RCC 7860 (cell line): ENCODE measurements at places on chromosomes 5 and 9.
A peak's percentile ranks its signal among the peaks of the same experiment; 100 is the strongest.

DNA sequence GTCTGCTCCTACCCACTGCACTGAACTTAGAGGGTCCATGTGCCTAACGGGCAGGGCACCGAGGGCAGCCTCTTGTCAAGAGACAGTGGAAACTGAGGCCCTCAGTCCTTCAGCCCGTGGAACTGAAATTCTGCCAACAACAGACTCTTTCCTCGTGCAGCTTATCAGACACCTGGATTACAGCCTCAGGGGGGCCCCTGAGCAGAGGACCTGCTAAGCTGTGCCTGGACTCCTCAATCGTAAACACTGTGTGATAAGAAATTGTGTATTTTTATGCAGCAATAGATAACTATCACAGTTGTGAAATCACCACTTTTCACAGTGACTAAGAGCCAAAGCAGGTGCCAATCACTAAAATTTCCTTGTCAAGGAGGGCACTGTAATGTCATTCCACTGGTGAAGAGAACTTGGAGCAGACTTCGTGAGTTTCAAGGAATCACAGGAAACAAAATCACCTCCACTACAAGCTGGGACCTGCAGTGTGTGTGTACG lies 33.4 kb upstream of the CTSV start:
- DNase-seq, result no peak

DNA sequence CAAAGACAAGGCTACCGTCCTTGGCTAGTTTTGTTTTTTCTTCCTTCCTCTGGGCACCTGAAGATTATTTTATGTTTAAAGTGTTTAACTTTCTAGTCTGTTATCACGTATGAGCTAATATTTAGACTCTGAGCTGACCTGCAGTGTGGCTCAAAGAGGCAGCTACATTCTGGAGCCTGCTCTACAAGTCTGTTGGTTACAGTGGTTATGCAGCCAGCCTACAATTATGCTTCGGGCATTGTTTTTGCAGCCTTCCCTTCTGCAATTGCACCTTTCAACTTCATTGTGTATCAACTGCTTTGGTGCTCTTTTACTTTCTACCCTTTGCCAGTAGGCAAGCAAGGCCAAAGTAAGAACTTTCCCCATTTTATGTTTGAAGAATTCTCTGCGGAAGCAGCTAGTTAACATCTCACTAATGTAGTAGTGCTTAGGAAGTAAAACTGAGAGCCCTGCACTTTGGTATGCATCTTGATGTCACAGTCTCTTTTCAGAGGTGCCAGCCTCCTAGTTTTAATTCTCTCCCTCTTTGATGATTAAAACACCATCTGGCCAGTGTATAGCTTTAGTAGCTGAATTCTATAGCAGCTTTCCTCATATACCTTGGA lies 322.1 kb downstream of the FAM170A start:
- no peak for DNase-seq

DNA sequence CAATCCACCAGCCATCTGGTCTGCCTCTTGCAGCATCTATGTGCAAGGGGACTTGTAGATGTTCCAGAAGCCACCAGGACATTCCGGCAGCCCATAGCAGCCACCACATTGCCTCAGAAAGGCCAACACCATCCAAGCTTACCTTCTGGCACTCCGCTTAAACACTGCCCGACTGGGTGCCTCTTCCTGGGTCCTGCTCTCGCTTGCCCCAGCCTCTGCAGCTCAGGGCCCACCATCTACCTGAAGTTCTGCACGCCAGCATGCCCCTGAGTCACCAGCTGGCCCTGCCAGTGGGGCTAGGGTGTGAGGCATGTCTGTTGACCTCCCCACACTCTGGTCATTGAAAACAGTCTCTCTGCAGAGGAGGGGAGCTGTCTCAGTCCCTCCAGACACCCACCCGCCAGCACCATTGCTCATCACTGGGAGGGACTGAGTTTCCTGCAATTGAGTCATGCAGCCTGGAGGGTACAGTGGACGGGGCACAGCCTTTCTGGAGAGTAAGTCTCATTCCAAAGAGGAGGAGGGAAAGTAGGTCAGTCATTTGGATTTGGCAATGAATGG lies 16.9 kb upstream of the COL5A1 start:
- DNase-seq, result peak; percentile 95

DNA sequence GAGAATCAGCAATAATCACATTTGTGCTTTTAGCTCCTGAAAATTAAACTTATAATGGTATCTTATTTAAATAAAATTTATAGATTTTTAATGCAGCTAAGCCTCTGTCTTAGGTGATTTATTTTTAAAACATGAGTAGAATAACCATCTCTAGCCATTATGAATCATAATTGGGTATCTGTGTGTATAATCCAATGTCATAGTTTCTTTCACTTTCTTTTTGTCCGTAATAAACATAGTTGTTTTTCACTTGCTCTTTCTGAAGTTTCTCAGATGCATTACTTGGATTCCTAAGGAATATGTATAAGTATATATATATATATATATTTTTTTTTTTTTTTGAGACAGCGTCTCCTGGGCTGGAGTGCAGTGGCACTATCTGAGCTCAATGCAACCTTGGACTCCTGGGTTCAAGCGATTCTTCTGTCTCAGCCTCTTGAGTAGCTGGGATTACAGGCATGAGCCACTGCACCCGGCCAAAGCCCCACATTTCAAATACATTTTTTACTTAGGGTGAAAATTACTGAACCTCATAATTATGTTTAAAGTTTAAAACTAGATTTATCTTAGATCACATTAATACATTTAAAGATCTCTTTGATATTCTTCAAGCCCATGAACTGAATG lies 377.1 kb downstream of the PRDM9 start:
- no peak for DNase-seq

DNA sequence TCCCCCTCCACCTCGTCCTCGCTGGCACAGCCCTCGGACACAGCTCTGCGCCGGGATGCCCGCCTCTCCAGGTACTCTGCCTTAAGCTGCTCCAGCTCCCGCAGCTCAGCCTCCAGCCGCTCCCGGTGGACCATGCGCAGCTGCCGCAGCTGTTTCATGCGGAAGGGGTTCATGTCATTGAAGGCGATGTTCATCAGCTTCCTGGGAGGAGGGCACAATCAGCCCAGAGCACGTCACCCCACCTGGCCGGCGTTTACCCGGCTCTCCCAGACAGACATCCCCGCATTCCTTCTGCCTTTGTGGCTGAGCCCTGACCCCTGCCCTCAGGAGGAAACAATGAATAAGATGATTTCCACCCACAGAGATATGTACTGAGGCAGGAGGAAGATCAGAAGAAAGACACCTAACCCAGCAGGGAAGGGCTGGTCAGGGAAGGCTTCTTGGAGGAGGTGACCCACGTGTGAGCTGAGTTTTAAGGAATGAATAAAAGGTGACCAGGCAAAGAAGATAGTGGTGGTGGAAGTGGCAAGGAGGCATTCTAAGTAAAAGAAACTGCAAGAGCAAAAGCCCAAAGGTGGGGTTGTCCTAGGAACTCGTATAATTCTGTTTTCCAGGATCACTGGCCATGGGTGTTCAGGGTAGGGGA lies 7.1 kb upstream of the CORO2A start:
- DNase-seq, result no peak

- DNase-seq, result no peak
Observed at GRCh38 chr5:145544401-145544800, 290.7 kb downstream of the PRELID2 start.

- DNase-seq, result peak; percentile 9
Observed at GRCh38 chr5:54905942-54906537, 79.4 kb downstream of the ESM1 start.

DNA sequence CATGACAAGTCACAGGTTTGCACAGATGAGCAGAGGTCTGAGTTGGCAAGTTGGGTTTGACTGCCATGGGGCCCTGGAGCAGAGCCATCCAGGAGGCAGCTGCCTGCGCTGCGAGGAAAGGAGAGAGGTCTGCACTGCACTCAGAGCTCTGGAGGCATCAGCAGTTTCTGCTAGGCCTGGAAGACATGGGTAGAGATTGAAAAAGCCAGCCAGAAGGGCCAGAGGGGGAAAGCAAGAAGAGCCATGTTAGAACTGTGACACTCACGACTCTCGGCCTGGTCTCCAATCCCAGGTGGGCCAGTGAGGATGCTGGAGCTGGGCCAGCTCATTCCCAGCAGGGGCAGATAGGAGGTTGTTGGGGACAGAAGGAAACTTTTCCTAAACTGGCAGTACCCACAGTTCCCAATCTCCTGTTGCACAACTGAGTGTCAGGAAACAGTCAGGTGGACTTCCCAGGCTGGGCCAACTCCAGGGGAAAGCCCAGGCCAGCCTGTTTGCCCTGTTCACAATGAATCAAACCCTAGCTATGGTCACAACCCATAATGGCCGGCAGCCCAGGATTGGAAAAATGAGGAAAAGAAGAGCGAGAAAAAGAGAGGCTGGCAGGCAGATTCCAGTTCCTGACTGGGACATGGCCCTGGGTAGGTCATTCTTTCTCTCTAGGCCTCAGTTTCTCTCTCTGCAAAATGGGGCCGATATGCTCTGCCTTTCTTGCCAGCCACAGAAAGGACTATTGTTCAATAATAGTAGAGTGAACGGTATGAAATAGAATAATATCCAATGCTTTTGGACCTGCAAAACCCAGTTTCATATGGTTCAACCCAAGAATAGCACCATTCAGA lies 7.8 kb upstream of the ORM1 start:
- DNase-seq, result no peak

DNA sequence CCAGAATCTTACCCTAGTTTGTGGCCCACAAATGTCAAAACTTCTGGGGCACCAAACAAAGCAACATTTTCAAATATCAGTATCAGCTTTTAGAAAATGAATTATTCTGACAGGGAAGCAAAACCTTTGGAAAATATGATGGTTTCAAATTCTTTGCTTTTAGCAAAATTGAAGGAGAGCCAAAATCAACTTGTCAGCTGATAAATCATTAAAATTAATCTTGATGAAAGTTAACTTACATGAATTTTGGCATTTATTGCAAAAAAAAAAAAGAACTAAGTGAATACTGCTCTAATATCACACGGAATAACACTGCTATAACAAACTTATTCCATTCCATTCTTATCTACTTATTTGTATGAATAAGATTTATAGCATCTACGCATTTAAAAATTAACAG lies 158.1 kb upstream of the TARS1 start:
- DNase-seq, result no peak

DNA sequence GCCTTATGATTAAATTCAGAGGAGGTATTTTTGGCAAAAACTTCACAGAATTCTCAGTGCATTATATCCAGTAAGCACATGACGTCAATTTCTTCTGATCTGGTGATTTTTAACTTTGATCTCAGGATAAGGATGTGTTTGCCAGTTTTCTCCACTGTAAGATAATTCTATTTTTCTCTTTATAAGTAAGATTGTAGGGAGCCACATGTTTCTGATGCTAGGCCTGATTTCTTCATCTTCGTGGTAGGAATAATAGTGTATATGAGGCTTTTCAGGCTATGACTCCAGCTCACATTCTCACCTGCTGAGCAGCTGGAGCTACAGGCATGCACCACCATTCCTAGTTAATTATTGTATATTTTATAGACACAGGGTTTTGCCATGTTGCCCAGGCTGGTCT lies 32.1 kb upstream of the LMNB1 start:
- no peak for DNase-seq

DNA sequence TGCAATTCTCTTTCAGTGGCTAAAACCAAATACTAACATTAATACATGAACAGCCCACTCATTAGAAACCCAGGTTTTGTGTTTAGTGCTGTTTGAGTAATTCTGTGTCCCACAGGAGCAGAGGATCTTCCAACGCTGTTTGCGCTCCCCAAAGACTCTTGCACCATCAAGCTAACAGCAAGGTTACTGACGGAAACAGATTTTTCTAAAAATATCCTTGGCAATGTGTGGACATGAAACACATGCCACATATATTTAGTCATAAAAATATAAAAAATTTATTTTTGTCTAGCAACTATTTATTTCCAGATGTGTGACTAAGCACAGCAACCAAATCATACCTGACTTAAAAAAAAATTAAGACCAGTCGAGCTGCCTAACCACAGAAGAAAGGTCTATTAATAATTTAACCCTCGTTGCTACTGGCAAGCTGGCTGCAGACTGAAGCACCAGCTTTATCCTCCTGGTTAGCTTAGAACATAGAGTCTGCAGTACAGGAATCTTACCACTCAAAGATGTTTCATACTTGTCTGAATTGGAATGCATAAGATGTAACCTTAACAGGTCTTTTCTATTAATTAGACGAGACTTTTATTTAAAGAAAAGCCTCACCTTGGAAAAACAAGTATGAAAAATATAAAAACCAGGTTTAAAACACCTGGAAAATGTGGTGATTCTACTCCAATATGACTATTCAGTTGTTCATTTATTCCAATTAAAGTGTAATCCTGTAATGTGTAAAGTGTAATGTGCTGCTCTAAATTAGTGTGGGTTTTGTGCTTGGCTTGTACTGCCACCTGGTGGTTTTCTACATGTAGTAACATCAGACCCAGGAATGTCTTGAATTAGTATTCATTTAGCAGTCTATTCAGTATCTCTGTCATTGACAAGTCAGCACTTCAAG lies 272.5 kb downstream of the EPB41L4A start:
- peak; percentile 68 for DNase-seq

DNA sequence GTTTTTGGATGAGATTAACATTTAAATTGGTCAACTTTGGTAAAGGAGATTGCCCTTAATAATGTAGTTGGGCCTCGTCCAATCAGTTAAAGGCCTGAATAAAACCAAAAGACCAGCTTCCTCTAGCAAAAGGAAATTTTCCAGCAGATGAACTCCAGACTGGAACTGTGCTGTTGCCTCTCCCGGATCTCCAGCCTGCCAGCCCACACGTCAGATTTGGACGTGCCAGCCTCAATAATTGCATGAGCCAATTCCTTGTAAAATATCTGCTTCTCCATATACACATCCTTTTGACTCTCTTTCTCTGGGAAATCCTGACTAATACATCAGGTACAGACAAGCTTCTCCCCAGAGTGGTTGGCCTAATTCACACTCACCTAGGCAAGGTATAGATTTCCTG lies 175.8 kb upstream of the ADCY2 start:
- no peak for DNase-seq

GRCh38 chr5:1405121-1405520 lies 40.1 kb downstream of the SLC6A3 start:
- DNase-seq, result no peak

GRCh38 chr5:159409801-159410200 lies 79.5 kb upstream of the IL12B start:
- DNase-seq, result no peak

- DNase-seq, result no peak
Observed at GRCh38 chr9:134195558-134195957, 31.2 kb upstream of the RNU6ATAC start.

GRCh38 chr5:41877408-41877807 lies 7.2 kb upstream of the OXCT1 start:
- DNase-seq, result no peak

- DNase-seq, result no peak
Observed at GRCh38 chr9:69299315-69299714, 25.7 kb upstream of the ENTREP1 start.

DNA sequence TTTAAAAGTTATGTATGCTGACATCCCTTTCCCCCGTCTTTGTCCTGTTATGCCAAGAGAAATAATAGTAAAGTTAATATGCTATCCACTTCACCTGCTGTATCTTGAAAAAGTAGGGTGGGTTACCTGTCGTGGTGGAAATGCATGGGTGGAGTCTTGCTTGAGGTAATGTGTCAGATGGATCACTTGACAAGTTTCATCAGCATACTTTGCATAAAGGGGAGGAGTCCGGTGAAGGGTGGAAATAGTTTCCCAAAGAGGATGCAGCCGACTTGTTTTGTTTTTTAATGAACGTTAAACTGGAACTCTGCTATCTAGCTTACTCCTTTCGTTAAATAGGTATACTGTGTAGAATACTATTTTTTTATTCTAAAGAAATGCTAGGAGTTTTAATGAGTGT lies 9.0 kb upstream of the DMRT3 start:
- DNase-seq, result no peak
